ENCODE measurements at places on chromosomes 13 and 19. TPM values are rescaled to one million over a fixed set of nuclear protein-coding genes. Genes with fewer than 3 reads are reported as not detected.

The ABHD8 gene
- 20.2 TPM for total RNA-seq

The DAND5 gene
- not detected for total RNA-seq

The JUNB gene
- 102 TPM for total RNA-seq

The CEACAM3 gene
- total RNA-seq: not detected

Data from myometrial cell (primary cell).